Fibroblast of pulmonary artery (primary cell): ENCODE measurements at places on chromosomes 12 and 14.
A peak's percentile ranks its signal among the peaks of the same experiment; 100 is the strongest.

DNA sequence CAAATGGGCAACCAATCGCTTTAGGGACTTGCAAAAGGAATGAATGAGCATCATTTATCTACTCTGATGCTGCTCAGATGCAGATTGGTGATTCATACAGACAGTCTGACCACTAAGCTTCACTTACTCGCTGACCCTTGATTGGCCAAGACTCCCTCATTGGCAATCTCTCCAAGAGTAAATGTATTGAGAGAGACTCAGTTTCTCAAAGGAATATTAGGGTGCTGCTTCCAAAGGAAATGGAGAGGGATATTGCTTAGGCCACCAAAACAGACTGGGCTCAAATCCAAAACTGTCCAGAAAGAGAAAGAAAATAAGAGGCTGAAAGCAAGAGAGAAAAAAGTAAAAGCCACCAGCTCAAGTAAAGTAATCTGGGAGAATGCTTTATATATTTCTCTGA lies 785.2 kb downstream of the GALC start:
- no peak for DNase-seq

DNA sequence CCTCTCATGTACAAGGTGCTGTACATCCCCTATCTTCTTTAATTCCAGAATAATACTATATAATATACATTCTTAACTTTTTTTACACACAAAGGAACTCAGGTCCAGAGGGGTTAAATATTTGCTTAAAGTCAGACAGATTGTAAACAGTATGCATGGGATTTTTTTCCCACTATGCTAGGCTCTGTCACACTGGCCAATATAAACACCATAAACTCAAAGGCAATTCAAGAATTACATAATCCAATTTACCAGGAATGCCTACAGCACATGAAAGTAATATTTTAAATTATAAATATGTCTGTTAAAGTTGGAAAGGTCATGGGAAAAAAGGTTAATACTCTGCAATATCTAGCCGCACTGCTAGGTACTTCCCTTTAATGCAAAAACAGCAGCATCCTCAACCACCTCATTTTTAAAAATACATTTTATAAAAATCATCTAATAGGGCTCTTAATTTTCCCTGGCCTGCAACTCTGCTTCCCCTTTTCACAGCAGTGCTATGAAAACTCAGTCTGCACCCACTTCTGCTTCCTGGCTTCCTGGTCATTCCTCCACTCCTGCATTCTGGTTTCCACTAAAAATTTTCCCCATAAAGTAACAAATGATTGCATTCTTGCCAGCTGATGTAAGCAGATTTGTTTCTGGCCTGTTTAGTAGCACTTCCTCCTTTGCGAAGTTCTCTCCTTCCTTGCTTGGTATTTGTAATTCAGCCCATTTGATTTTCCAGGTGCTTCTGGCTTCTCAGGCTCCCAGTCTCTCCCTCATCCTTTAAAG lies 128.1 kb downstream of the ITPR2 start:
- DNase-seq = peak; percentile 57

DNA sequence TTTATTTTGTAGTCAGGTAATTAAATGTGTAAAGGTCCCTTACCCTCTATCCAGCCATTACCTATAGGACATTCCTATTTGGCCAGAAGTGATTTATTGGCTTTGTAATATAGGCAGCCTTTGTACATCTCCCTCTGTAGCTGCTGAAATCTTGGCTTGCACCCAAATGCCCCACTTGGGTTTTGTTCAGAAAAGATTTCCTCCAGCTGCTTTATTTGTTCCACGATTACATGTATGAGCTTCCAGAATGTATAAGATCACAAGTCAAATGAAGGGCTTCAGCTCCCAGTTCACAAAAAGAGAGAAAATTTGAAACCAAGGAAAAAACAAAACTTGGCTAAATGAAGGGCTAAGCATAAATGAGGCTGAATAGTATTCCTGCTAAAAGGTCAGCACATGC lies 103.4 kb downstream of the EFCAB11 start:
- no peak for DNase-seq

DNA sequence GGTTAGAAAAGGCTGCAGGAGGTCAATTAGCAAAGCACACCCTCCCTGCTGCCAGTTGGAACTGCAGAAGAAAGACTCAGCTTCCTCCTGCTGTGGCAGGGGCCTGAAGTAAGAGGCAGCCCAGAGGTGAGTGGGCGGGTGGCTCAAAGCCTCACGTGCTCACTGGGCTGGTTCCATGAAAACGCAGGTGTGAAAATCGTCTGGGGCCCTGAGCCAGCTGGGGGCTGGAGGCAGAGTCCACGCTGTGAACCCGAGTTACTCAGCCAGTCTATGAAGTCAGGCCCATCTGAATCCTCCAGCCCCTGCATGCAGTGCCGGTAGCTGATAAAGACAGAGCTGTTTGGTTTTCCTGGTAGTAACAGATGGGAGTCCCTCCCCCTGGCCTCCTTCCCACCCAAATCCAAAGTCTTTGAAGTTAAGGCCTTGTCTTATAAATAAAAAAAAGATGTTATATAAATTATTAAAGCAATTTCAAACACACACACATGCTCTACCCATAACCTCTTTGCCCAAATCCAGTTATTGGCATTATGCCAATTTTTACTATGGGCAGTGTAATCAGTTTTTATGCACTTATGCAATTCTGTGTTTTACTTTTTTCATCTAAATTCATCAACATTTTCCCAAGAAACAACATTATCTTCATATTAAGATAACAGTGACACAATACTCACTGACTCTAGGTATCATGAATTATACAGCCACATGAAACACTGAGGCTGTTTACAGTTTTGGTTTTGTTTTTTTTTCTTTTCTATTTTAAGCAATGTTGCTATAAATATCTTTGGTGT lies 57.9 kb upstream of the PNMA1 start:
- DNase-seq = peak; percentile 78

GRCh38 chr14:46259536-46259935 lies 392.0 kb downstream of the RPL10L start:
- no peak for DNase-seq

DNA sequence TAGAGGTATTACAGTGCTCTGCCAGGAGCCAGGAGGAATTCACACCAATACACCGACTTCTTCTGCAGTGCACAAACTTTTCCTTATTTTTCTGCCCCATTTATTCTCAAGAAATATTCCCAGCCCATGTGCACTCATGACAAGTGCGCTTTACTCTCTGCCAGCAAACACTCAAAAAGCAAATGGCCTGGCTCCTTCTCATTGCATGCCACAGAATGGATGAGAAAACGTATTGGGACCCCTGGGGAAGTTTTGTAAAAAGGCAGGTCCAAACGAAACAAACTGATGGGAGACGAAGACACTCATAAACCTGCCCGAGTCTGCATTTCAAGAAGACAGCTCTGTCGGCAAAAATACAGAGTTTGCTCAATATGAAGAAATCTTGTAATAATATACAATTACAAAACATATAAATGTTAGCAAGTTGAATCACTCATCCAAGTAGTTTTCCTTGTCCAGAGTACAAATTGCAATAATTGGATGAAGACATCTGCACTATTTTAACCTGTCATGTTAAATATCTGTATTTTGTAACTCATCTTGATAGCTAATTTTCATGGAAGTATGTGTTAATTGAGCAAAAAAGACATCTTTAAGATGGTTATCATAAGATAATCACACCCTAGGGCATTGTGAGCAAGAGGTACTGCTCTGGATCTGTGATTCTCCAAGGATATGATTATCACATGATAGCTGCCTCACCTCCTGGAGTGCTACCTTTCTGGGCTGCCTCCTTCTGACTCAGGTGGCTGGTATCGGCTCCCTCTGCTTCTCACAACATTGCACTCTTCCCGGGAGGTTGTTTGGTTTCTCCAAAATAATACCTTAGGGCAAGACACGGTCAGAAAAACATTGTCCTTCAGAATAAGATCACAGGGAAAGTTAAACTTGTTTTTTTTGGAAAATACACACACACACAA lies 260.8 kb upstream of the G2E3 start:
- no peak for DNase-seq

DNA sequence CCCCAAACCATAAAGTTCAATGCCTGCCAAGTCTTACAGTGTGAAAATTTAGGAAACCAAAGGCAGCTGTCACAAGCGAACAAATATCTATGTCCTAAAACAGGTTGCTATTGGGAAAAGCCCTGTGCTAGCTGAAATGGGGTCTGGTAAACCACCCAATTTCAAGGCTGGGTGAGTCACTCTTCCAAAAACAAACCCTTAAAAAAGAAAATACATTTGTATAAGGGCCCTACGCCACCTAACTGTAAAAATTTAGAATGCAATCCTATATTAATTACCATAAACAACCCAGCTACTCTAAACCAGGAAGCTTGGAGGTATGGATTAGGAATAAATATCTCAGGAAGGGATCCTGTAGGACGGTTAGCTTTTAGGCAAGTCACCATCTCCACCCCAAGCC lies 32.1 kb downstream of the PRMT8 start:
- DNase-seq = no peak
